ENCODE measurements at places on chromosomes 5 and 9. TPM values are rescaled to one million over a fixed set of nuclear protein-coding genes. Genes with fewer than 3 reads are reported as not detected.

Gene KCTD16
- 0.04 TPM for total RNA-seq

Gene MYOT
- 55.4 TPM for total RNA-seq

Gene NR2F1-AS1
- 11.0 TPM for total RNA-seq

Gene C1QTNF2
- 2.2 TPM for total RNA-seq

Gene PGM5
- 281 TPM for total RNA-seq

Gene CFAP90
- not detected for total RNA-seq

Gene FAM169A
- total RNA-seq: 5.0 TPM

Gene CCDC69
- total RNA-seq: 185 TPM

Gene CNOT8
- 28.0 TPM for total RNA-seq

Gene KCNV2
- total RNA-seq: not detected

Gene PCDHB7
- total RNA-seq: 1.4 TPM

Gene IL33
- total RNA-seq: 21.3 TPM

Gene PCDH1
- 22.1 TPM for total RNA-seq

Gene AGXT2
- not detected for total RNA-seq

Gene FAXDC2
- 22.1 TPM for total RNA-seq

Gene ARL10
- total RNA-seq: 5.8 TPM

Gene CCDC180
- total RNA-seq: 0.98 TPM
